ENCODE measurements at places on chromosomes 4 and X.

GRCh38 chrX:43910012-43910411 lies 27.8 kb upstream of the MAOB start:
- DNase-seq, result no peak

- DNase-seq, result no peak
Observed at GRCh38 chr4:139794158-139794954, 128.7 kb downstream of the MGST2 start.

GRCh38 chrX:134936542-134936941 lies 54.2 kb upstream of the SMIM10 start:
- no peak for DNase-seq

- no peak for DNase-seq
Observed at GRCh38 chr4:109578846-109579245, 18.8 kb downstream of the MCUB start.

DNA sequence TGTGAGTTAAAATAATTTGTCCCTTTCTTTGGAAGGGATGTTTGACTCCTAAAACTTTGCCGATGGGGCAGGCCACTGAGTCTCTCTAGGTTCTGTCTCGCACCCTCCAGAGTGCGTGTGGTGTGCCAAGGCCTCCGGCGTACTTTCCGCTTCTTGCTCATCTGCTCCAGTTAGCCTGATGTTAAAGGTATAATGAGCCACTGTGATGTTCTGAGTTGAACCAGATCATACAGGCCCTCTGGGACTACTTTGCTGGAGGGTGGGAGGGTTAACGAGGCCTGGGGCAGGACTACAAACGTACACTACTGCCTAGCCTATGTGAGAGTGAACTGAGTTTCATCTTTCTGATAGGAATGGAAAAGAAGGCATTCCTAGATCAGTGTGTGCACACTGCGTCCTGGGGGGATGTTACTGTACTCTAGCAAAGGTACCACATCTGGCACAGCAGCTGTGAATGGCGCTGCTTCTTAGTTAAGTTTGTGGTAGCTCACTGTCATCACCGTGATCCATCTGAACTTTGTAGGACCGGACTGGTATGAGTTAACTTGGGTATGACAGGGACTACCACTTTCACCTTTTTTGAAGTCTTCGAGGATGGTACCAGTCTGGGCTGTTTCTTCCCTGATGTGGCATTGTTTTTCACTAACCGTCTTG lies 60.2 kb downstream of the RGS12 start:
- DNase-seq, result no peak

- no peak for DNase-seq
Observed at GRCh38 chr4:15455290-15455689, 14.4 kb upstream of the CC2D2A start.

GRCh38 chrX:133697656-133698055 lies 282.4 kb upstream of the GPC4 start:
- no peak for DNase-seq

DNA sequence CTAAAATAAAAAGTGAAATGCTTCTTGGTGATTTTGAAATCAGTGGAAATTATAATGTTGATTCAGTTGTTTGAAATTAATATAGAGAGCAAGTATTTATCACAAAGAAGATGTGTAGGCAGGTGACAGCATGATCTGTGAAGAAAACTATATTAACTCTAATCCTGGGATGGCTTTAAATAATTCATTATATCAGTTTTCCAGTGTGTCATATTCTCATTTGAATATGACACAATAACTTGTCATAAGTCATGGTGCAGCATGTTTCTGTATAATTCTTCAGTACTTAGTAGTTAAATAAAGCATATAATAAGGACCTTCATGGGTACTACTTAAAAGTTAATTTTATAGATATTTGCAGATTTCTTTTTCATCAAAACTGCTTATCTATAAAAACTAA lies 573.6 kb downstream of the INPP4B start:
- DNase-seq, result no peak

DNA sequence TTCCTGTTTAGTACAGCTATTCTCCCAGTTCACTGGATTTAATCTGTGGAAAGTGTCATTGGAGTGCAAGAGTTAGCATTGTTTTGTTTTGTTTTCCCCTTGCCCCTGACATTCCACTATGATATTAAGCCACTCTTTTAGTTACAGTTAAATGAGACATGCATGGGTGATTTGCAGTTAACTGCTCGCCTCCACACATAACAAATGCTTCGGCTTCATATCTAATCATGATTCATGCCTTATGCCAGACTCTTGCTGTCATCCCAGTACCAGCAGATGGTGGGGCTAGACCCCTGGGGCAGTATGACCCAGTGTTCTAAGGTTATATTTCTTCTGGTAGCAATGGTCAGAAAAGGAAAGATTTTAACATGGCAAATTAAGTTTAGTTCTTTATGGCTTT lies 80.1 kb downstream of the RAP1GDS1 start:
- no peak for DNase-seq

DNA sequence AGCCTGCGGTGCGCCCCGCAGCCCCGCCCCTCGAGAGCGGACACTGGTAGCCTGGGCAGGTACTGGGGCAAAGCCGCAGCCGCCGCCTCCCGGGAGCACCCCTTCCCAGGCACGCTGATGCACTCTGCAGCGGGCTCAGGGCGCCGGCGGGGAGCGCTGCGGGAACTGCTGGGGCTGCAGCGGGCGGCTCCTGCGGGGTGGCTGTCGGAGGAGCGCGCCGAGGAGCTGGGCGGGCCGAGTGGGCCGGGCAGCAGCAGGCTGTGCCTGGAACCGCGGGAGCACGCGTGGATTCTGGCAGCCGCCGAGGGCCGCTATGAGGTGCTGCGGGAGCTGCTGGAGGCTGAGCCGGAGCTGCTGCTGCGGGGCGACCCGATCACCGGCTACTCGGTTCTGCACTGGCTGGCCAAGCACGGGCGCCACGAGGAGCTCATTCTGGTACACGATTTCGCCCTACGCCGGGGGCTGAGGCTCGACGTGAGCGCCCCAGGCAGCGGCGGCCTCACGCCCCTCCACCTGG lies 401 bp downstream of the SOWAHD start:
- no peak for DNase-seq

DNA sequence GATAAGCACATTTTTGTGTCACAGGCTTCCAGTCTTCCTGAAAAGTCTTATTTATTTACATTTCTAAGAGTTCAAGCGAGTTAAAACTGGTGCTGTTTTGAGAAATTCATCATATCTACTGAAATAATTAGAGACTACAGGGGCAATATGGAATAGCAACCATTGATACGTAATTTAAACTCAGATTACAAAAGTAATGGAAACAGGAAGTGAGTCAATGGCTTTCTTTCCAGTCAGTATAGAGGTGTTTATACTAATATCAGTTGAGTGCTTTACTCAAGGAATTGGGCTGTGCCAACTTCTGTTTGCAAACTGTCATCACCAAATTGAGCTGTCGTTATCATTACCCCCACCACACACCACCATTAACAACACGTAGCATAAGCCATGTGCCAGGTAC lies 222.7 kb downstream of the COL25A1 start:
- DNase-seq, result no peak

DNA sequence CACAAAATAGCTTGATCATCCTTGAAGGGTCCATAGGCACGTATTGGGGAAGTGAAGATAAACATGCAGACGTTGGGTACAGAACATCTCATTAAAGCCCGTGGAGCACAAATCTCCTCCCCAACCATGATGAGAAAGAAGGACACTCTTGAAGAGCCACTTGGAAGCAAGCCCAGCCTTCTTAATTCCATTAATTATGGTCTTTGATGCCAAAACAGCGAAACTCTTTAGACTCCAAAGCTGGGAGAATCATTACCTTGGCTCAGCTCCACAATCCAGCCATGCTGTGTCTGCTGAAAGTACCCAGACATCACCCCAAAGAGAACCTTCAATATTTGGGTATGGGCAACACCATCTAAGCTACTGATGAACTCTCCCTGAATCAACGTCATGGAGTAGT lies 169.0 kb upstream of the MBNL3 start:
- DNase-seq, result no peak

All from neuronal stem cell (in vitro differentiated cells).